ENCODE measurements at places on chromosomes 16 and 17.

- DNase-seq: no peak
Observed at GRCh38 chr16:21638573-21638975, 13.8 kb downstream of the IGSF6 start.

GRCh38 chr16:72609066-72609465 lies 437.1 kb upstream of the PMFBP1 start:
- DNase-seq: no peak

GRCh38 chr16:79170555-79171246 lies 429.8 kb downstream of the MAF start:
- DNase-seq: no peak

- no peak for DNase-seq
Observed at GRCh38 chr16:79821911-79822310, 221.4 kb upstream of the MAF start.

DNA sequence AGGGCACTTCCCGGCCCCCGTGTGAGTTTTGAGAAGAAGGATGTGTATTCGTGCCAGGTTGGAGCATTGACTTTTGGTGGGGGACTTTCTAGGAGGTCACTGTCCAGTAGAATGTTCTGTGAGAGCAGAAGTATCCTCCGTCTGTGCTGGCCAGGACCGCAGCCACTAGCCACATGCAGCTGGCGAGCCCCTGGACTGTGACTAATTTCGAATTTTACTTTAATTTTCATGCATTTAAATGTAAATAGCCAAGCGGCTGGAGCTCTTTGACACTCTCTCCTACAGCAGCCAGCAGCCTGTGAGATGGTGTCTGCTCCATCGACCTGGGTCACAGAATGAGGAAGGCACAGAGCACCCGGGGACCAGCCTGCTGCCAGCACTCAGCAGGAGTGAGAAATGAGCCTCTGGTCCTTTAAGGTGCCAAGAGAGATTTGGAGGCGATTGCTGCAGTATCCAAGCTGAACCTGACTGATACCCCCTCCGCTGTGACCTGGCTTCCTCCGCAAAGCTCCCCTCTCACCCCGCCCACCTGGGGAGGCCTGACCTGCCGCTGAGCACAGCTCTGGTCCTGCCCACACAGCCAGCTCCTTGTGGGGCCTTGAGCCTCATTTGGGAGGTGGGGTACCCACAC lies 7.8 kb downstream of the ATP2A3 start:
- no peak for DNase-seq

DNA sequence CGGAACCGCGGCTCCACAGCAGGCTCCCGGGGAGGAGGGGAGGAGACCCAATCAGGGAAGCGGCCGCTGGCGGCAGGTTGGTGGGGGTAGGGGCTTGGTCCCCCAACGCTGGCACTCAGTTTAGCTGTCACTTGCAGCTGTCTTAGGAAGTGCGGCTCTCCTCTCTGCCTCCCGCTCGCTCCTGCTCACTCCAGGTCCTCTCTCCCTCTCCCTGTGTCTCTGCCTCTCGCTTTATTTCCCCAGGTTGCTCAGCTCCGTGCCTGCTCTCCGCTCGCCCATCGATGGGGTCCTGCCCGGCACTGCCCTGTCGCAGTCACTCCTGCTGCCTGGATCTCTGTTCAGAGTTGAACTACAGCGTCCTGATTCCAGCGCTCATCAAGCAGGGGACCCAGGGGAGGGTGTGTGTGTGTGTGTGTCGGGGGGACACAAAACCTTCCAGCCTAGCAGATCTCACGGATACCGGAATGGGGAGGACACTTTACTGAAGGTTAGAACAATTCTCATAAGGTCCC lies 145.6 kb downstream of the ENGASE start:
- DNase-seq: no peak

DNA sequence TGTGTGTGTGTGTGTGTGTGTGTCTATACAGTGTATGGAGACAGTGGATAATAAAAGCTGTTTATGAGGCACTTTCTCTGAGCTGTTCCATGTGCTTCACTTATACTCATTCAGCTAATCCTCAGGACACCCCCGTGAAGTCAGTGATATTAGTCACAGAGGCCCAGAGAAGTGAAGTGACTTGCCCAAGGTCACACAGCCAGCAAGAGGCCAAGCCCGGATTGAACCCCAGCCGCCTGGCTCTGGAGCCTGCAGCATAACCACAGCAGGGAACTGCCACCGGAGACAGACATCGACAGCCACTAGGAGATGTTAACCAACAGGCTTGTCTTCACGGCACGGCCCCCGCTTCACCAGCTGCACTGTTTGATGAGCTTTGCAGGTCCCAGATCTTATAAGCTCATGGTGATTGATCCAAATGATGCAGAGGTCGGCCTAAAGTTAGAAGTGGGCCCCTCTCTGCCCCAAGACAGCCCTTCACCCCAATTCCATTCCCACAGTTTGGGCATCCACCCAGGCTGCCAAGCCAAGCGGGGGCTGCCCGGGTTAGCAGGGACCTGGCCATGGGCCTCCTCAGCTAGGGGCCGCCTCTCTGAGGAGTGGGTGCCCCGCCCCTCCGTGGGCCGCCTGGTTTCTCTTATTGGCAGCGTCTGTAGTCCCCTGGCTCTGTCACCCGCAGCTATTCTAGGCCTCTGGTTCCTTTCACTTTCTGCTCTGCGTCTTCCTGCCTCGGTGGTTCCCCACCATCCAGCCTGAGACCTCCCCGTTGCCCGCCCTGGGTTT lies 30.9 kb downstream of the SOCS1 start:
- DNase-seq: peak; percentile 61

GRCh38 chr16:1036726-1037393 lies 35.7 kb upstream of the SSTR5 start:
- no peak for DNase-seq

GRCh38 chr16:83606486-83607030 lies 201.2 kb upstream of the HSBP1 start:
- no peak for DNase-seq

DNA sequence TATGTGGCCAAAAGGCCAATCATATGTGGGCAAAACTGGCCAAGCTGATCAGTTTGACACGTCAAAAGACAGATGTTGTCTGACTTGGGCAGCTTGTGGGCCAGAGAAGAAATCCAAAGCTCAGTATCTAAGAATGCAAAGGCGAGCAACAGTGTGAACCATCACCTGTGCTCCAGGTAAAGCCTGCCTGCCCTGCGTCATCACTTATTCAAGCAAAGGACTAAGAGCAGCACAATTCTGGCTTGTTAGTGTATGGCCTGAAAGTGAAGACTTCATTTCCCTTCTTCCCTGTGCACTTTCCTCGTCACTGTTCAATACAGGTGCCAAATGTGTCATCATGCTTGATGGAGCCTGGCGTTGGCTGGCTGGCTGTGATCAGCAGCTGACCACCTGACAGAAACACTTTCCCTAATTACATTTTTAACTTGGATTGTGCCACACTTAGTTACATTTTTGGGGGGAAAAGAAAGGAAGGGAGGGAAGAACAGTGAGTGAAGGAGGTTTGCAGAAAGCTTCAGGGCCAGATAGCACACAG lies 4.7 kb downstream of the FAM20A start:
- no peak for DNase-seq

DNA sequence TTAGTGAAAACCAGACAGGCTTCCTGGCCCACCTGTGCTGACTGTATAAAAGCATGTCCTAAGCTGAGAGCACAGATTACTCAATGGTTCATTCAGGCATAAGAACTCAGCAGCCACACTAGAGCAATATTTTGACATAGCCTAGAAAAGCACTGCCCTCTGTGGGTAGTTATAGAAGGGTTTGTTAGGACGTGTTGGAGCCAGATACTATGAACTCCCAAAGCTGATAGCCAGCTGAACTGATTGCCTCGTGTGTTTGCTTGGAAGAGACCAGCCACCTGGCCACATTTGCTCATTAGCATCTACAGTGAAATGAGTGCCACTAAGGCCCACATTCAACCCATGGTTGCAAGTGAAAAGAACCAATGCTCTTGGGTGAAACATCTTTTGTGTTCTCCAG lies 30.8 kb upstream of the ABCA5 start:
- DNase-seq: no peak

DNA sequence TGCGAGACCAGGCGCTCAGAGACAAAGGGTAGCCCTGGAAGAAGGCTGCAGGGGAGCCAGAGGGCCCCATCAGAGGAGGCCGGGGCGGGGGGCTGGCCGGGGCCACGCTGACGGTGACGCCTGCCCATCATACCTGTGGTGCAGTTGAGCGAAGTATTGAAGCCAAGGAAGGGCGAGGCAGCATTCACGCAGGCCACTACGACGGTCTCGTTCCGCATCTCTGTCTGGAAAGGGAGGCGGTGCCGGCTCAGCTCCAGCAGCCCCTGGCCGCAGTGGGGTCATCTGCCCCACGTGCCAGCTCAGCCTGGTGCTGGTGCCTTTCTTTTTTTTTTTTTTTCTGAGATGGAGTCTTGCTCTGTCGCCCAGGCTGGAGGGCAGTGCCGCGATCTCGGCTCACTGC lies 4.9 kb upstream of the MRPL28 start:
- DNase-seq: no peak

- no peak for DNase-seq
Observed at GRCh38 chr17:81839301-81839700, 4.5 kb upstream of the PPP1R27 start.

GRCh38 chr17:76179496-76180467 lies 38.7 kb upstream of the FOXJ1 start:
- DNase-seq: no peak

GRCh38 chr16:64238571-64238970 lies 883.3 kb downstream of the CDH11 start:
- no peak for DNase-seq

DNA sequence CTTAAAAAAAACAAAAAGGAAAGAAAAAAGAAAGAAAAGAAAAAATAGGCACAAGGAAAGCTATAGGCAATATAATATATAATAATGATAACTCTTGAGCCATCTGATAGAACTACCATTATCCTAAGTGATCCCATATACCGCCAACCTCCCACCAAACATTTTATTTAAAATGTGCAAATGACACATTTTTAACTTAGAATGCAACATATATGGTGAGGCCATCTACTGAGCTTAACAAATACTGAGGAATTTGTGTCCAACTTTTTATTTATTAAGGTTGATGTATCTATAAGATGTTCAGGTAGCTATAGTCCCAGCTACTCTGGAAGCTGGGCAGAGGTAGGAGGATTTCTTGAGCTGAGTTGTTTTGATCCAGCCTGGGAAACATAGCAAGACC lies 14.4 kb upstream of the APPBP2 start:
- DNase-seq: no peak

DNA sequence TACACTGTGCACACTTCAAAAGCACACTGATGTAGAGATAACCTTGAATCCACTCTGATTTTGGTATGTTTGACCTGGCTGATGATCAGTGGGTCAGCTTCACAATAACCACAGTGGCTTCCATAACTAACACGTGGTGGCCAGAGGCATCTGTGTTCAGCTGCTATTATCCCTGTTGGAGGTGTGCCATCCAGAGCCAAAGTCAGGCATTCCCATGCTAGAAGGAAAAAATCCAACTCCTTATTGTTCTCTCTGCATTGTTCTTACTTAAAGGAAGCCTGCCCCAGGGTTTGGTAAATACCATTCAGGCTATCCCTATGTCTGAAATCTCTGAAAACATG lies 127.3 kb upstream of the MON1B start:
- no peak for DNase-seq

GRCh38 chr17:28370744-28371103 lies 617 bp upstream of the VTN start:
- DNase-seq: no peak

GRCh38 chr17:1181753-1182137 lies 2.0 kb upstream of the ABR start:
- DNase-seq: no peak

DNA sequence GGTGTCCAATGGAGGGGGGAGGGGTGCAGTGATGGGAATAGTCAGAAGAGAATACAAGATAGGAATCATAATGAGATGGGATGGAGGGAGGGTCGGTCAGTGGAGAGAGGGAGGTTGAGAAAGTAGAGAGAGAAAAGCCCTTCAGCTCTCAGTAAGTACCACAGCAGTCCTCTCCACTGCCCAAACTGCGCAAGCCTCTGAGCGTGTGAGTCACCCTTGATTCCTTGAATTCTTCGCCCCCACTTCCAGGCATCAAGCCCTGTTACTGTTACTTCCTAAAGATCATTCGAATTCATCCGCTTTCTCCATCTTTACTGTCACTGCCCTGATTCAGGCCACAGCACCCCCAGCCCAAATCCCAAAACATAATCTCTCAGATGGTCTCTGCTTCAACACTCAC lies 2.5 kb downstream of the GUCY2D start:
- DNase-seq: no peak

DNA sequence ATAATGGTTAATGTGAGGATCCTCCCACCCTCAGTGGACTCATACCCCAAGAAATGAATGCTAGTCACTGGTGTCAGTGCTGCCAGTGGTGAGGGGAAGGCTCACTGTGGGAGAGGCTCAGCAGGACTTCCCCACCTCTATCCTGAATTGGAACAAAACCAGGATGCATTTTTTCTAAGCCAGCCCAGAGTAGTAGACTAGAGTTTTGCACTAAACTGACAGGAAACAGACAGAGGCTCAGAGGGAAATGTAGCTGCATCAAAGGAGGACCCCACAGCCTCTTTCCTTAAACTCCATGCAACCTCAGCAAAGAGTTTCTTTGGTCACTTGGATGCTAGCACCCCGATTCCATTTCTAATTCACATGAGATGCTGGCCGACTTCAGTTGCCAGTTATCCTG lies 10.7 kb upstream of the SKAP1 start:
- no peak for DNase-seq

- DNase-seq: no peak
Observed at GRCh38 chr17:47981462-47981861, 10.5 kb downstream of the CDK5RAP3 start.

GRCh38 chr16:2467528-2468232 lies 3.4 kb upstream of the NTN3 start:
- no peak for DNase-seq

DNA sequence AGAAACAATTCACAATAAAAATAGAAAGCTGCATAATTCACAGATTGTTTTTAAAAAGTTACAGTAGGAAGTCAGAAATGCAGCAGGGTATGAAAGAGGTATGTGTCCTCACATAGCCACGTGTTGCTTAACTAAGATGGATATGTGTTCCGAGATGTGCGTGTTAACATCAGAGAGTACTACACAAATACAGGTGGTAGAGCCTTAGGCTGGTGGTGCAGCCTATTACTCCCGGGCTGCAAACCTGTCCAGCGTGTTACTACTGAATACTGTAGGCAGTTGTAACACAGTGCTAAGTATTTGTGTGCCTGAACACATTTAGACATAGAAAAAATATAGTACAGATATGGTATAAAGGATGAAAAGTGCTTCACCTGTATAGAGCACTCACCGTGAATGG lies 46.4 kb downstream of the USP10 start:
- no peak for DNase-seq

- DNase-seq: no peak
Observed at GRCh38 chr16:78050734-78051400, 28.5 kb downstream of the CLEC3A start.

All from activated CD4-positive, CD25-positive, alpha-beta regulatory T cell treated with anti-CD3 and anti-CD28 coated beads, Interleukin-2, amount 50 U/mL, for 16 hours (primary cell).